ENCODE measurements at places on chromosomes 2 and 18.

- DNase-seq, result no peak
Measured at GRCh38 chr2:206739271-206739670, 21.1 kb upstream of the DYTN start.

DNA sequence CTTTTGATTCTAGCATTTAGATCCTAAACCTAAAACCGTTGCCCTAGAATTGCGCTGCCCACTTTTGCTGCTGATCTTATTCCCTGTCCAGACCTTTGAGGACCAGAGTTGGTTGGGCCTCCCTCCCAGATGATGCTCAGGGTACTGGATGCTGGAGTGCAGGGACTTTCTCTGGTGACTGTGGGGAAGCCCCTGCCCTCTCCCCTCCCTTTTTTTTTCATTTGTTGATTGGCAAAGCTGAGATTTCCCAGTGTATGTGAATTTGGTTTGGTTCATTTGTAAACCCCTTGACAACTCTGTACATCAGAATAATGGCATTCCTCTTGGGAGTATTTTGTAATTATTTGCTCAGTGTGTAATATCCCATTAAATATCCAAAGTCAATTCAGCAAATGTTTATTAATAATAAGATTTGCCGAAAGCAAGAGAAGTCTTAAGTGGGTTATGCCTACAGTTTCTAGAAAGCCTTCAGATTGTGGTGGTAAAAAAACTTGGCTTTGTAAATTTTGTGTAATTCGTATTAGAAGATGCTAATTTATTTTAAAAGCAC is 28.3 kb downstream of the RAB31 start:
- no peak for DNase-seq

DNA sequence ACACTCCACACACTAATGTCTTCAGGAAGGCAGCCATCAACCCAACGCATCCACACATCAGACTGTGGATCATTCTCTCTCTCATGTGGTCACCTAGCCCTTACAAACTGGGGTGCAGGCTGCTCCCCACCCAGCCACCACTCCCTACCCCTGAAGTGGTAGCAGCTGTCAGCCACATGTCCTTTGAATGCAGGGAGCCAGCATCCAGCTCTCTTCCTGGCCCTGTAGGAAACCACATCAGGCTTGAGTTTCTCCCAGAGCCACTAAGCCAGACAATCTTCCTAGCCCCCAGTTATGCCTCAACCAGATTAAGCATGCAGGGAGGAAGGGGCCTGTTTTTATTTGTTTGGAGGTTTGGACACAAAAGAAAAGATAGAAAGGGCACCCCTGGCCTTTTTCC is 52.8 kb upstream of the SPP2 start:
- DNase-seq, result no peak

- DNase-seq, result no peak
Measured at GRCh38 chr2:61328707-61329251, 142.1 kb downstream of the USP34 start.

DNA sequence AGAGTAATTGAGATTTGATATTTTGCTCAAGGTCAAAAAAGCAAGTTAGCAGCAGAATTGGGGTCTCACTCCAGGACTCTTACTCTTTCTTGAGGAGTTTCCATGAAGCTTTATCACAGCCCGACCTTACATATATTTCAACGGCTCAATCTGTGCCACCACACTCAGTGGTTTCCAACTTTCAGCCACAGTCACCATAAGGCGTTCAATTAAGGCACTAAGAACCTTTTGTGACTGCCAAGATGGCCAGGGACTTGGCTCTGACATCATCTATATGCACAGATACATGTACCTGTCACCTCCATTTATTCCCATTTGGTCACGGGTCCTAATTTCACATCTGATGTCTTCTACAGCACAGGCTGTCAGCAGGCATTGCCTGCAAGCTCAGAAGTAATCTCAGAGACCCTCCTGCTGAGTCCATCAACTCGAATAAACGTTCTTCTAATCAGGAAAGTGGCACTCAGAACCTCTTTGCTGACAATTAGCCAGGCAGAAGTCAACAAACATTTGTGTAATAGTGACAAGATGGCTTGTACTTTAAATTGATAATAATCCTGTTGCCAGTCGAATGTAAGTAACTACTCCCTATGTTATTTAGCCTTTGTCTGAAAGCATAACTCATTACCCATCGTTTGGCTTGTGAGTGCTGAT is 16.1 kb downstream of the DYTN start:
- no peak for DNase-seq

DNA sequence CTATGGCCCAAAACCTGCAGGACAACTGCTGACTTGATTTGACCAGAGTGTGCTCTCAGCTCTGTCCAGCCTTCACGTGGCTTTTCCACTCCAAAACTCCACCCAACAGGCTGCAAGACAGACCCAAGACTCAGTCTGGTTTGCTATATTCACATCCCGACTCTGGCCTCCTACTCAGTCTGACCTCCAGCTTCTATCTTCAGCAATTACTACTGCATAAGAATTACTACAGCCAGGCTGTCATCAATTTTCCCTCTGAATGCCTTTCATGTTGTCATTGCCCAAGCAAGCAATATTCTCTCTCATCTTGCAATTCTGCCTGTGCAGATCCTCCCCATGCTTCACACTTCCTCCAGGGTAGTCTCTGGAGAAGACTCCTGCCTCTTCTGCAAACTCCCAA is 53.6 kb upstream of the GYPC start:
- DNase-seq, result no peak

Data from stimulated activated CD8-positive, alpha-beta memory T cell treated with anti-CD3 and anti-CD28 coated beads, Interleukin-15, amount 100 ng/mL, for 48 hours (primary cell).